ENCODE measurements at places on chromosomes 2 and 18.
A peak's percentile ranks its signal among the peaks of the same experiment; 100 is the strongest.

DNA sequence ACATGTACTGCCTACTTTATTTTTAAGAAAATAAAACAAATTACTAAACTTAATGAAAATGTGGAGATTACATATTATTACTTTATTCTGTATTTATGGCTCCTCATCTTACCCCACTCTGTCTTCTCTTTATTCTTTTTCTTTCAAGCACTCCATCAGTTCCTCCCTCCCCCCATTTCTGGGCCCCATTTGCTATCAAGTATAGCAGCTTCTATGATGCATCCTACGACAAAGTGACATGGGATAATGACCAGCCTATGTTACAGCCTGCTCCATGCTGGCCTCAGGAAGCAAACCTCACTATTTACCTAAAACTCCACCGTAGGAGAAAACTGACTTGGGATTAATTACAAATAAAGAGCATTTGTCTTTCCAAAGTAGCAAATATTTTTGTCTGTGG is 58.8 kb downstream of the RND3 start:
- DNase-seq, result no peak

DNA sequence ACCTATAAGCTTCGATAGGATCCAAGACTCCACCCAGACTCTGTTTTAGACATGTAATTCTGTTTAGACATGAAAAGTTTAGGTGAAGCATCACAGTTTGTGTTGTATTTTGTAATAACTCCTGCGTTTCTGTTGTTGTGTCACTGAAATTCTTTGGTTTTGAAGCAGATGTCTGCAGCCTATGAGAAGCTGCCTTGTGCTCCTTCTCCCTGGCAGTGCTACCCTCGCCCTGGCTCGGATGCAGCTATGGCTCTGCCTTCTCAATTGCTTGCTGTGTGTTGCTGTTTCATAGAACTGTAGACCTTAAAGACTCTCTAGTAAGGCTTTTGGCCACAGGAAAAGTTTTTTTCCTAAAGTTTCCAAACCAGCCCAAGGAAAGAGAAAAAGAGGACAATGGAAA is 40.2 kb upstream of the ZNF638 start:
- peak; percentile 7 for DNase-seq

DNA sequence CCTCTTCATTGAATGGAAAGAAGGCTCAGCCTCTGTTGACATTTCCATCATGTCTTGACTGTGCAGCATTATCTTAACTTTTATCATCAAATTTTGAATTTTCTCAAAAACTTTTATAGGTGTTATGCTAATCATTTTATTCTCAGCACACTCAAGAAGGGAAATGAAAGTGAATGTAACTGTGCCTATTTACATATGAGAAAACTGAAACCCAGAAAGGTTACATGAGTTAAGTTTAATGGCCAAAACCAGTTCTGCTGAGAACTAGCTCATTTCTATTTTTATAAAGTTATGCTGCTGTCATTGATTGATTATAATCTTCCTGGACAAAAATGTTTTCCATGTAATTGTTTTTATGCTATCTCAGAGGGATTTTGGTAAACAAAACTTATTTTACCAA is 618.8 kb upstream of the NRXN1 start:
- DNase-seq, result no peak

- no peak for DNase-seq
Observed at GRCh38 chr2:191026377-191026776, 12.4 kb upstream of the STAT1 start.

- no peak for DNase-seq
Observed at GRCh38 chr2:9641641-9642040, 10.8 kb upstream of the YWHAQ start.

DNA sequence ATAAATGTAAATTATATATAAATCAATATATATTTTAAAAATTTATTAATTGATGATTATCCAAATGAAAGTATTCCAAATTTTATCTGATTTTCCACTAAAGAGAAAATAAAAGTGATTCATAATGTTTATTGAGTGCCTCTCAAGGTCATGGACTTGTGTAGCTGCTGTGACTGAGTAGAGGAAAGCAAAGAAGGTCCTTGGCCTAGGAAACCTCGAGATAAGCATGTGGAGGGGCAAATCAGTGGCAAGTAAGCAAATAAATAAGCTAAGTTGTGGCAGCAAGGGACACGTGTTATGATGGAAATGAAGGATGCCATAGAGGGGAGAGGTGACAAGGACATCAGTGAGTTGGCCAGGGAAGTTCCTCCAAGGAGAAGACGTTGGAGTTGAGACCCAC is 866.1 kb upstream of the ID2 start:
- no peak for DNase-seq

DNA sequence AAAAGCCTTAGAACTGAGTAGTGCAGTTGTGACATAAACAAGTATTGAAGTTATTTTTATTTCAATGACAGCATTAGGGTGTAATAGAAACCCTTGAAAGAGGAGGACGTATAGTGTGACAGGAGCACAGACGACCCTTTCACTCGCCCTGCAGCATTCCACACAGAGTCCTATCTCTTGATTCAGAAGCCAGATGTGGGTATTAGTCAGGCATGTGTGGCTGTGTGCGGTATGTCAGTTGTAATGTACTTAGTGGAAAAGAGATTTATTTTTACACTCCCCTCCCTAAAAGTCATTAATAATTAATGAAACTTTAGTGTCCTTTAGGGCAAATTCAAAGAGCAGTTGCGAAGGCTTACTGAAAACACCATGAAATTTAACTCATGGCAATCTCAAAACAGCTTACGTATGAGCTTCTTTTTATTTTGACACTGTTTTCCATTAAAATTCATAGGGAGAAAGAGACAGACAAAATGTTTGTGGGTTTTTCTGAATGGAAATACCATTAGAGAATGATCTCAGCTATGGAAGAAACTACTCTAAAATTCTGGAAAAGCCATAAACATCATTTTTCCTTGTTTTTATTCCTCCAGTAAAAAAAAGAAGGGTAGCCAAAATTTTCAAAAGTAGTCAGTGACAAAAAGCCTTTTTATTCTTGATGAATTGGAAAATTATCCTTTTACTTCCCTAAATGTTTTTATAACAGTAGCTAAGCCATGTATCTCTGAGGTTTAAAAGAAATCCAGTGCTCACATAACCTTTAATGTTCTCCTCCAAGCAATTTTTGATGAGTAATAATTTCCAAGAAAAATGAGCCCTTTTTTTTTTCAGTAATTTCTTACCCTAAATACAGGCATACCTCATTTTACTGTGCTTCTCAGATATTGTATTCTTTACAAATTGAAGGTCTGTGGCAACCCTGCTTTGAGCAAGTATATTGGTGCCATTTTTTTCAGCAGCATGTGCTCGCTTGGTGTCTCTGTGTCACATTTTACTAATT is 84.0 kb upstream of the DSEL start:
- peak; percentile 85 for DNase-seq

- DNase-seq, result no peak
Observed at GRCh38 chr18:35029770-35030169, 11.4 kb upstream of the MAPRE2 start.

GRCh38 chr2:7685342-7686015 is 768.3 kb downstream of the RNF144A start:
- peak; percentile 62 for DNase-seq

- no peak for DNase-seq
Observed at GRCh38 chr2:172094294-172095145, 8.2 kb downstream of the DLX2 start.

DNA sequence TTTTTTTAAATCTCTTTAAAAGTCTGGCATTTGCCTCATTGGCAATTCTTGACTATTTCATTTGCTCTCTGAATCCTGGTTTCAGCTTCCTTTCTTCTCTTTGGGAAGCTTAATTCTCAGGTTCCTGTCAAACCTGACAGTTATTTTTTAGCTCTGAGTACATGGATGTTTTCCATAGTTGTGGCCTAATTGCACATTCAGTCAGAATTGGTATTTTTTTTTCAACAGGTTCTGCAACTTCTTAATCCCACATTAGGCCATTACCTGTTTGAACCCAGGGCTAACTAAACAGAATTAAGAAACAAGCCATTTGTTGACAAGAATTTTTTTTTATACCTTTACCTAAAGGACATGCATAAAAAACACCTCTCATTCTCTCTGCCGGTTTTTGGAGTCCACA is 338.8 kb downstream of the SETBP1 start:
- no peak for DNase-seq

GRCh38 chr2:230498506-230499107 is 82.6 kb downstream of the SP100 start:
- no peak for DNase-seq

DNA sequence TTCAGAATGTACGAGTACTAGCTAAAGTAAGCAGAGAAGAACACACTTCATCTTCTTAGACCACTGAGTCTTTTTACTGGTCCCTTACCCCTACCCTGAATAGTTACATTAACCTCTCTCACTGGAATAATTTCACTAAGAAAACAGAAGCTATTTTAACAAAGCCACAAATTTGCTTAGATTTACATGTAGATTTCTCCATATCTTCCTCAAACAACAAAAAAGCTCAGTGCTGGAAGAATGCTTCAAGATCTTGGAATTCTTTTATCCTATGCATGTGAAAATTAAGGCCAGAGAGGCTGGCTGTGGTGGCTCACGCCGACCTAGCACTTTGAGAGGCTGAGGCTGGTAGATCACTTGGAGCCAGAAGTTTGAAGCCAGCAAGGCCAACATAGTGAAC is 35.2 kb downstream of the MOGAT1 start:
- no peak for DNase-seq

GRCh38 chr18:42187611-42188380 is 232.8 kb downstream of the PIK3C3 start:
- no peak for DNase-seq

- DNase-seq, result no peak
Observed at GRCh38 chr18:44848644-44849335, 168.1 kb downstream of the SETBP1 start.

DNA sequence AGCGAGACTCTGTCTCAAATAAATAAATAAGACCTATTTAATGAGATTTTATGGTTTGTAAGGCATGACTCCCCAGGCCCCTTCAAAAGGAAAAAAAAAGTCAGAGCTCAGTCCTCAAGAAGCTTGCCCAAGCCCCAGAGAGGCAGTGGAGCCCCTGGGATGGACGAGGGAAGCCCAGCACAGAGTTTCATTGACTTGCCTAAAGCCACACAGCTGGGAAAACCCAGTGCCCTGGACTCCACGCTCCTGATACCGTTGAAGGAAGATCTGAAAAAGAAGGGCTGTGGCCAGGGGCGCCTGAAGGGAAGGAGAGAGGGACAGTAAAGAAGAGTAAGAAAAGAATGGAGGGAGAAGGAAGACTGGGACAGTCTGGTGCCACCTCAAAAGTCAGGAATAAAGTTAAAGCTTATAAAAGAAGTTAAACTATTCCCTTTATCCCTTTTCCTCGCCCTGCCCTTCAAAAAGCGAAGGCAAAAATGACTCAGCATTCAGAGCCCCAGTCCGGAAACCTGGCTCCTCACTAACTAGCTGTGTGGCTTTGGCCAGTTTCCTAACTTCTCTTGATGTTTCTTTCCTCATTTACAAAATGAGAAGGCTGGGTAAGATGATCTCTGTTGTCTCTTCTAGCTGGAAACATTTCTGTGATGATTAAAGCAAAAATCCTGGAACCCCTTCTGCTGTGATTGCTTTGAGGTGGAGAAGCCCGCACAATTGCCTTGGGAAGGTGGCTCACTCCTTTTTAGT is 46.7 kb downstream of the LYPD1 start:
- no peak for DNase-seq

GRCh38 chr2:111025288-111025687 is 95.4 kb upstream of the BCL2L11 start:
- no peak for DNase-seq

GRCh38 chr2:30356776-30357175 is 90.3 kb upstream of the LCLAT1 start:
- DNase-seq, result no peak

DNA sequence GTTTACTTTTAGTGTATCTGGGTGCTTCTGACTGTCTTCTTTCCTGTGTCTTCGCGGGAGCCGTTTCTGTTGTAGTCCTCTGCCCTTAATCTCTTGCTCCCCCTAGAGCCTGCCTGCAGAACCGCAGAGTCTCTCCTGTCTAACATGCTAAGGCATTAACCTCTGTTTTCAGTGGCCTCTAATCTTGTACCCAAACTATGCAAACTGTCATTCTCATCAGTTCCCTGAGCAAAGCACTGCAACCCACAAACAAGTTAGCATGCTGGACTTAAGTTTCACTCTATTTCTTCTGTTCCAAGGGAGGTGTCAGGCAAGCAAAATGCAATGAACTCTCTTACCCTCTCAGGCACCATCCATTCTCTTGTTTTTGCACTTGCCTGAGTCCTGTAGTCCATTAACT is 138.4 kb downstream of the OTX1 start:
- peak; percentile 22 for DNase-seq

DNA sequence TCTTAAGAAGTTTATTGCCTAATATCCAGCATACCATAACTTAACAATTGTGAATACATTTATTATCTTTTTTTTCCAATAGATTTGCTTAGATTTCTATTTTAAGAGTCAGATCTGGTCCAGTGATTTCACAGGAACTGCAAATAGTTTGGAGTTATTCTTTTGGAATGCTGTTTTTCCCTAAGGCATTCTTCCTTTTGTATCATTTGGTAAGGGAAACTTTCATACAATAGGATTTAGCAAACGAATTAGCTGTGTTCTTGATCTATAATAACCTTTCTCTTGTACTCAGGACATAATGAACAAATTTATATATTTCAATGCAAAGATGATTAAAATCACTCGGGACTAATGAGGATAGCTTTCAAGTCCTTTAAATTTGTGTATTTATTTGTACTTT is 201.6 kb downstream of the ERBB4 start:
- DNase-seq, result peak; percentile 40

- DNase-seq, result no peak
Observed at GRCh38 chr2:190486037-190486623, 48.4 kb downstream of the NEMP2 start.

GRCh38 chr2:221458578-221458977 is 113.5 kb downstream of the EPHA4 start:
- no peak for DNase-seq

- DNase-seq, result no peak
Observed at GRCh38 chr2:131827481-131828163, 299.9 kb downstream of the CCDC74A start.

GRCh38 chr2:66024391-66024790 is 410.5 kb upstream of the MEIS1 start:
- no peak for DNase-seq

DNA sequence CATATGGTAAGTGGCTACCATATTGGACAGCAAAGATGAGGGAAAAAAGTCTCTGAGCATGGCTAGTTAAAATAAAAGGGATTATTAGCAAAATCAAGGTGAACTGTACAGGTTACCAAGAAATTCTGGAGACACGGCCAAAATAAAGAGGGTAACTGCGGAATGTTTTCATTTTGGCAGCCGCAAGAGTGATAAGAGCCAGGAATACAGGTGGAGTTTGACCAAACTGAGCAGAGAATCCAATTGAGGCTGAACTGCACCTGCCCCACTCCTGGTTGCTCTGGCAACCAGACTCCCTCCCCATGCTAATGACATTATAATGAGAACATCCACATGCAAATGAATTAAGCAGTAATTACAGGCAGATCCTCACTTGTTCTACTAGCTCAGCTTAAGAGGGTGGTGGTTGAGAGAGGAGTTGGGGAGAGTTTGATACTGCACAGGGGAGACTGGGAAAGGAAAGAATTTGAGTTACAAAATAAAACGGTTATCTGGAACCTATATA is 18.8 kb upstream of the EPHA4 start:
- no peak for DNase-seq

GRCh38 chr18:58993260-58993659 is 128.6 kb downstream of the ZNF532 start:
- DNase-seq, result peak; percentile 35
